ENCODE measurements at places on chromosomes 3 and 15.

DNA sequence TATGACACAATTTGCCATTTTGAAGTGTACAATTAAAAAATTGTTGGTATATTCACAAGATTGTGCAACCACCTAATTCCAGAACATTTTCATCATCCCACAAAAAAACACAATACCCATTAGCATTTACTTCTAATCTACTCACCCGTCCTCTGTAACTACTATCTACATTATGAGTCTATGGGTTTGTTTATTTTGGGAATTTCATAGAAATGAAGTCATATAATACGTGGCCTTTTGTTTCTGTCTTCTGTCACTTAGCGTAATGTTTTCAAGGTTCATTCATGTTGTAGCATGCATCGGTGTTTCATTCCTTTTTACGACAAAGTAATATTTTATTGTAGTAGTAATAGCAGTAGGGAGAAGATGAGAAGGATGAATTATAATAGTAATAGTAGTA, 55.2 kb upstream of the CNTN6 start:
- no peak for DNase-seq

DNA sequence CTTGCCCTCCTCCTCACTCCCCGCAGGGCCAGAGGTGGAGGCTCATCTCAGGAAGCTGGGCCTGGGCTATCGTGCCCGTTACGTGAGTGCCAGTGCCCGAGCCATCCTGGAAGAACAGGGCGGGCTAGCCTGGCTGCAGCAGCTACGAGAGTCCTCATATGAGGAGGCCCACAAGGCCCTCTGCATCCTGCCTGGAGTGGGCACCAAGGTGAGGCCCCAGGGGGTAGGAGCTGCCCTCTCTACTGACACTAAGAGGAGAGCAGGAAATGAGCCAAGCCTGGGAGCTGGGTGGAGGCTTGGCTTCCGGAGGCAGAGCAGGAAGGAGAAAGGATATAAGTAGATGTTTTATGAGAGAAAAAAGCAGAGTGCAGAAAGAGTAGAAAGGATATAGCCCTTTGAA, 4.9 kb downstream of the OGG1 start:
- DNase-seq: no peak

- DNase-seq: no peak
Measured at GRCh38 chr15:27796405-27797320, 302.5 kb downstream of the OCA2 start.

DNA sequence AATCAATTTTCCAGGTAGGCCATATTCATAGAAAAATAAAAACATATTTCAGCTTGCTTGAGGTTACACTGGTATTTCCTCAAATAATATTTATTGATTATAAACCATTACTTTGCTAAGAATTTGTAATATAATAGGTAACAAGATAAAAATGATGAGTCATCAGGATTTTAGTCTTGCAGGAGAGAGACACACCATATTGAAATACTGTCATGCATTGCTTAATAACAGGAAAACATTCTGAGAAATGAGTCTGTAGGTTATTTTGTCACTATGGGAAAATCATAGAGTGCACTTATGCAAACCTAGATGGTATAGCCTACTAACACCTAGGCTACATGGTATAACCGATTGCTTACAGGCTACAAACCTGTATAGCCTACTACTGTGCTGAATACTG, 990.5 kb downstream of the OTOL1 start:
- no peak for DNase-seq

DNA sequence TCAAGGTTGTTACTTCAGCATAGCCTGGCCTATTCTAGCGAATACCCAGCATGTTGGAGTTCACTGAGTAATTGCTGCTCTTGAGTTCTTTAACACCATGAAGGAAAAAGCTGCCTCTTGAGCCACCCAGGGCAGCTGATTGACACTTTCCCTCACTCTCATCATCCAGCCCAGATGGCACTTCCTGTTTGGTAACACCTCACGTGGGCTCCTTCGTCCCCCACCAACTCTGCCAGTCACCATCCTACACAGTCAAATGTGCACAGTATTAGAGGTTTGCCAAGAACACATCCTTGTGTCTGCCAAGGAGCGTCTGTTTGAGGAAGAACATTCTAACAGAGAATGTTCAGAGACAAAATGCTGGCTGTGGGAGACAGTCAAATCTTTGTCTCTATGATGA, 266.3 kb downstream of the RPLP1 start:
- no peak for DNase-seq

DNA sequence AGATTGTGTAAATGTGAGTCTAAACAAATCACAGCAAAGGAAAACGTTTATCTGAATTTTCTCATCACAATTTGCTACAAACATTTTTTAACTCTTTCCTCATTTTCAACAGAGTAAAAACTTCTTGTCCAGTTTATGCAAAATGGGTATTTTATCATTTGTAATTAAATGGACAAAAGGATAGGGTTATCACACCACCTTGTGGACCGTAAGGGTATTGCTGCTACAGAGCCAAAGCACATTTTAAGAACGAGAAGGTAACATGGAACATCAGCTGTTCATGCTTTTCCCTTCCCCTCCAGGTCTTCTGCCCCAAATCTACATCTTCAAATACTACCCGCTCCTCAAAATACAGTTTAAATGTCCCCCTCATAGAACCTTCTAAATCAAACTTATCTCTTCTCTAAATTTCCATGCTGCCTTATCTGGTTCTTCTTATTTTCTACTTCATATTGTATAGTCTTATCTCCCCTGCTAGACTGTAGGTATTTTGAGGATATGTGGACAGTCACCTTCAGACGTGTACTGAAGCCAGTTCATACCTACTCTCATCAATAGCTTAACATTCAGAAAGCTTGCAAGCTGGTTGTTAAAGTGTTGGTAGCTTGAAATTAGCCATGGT, 12.8 kb upstream of the SETMAR start:
- DNase-seq: peak; percentile 6

GRCh38 chr3:183377307-183377959, 51.0 kb downstream of the MCF2L2 start:
- no peak for DNase-seq

DNA sequence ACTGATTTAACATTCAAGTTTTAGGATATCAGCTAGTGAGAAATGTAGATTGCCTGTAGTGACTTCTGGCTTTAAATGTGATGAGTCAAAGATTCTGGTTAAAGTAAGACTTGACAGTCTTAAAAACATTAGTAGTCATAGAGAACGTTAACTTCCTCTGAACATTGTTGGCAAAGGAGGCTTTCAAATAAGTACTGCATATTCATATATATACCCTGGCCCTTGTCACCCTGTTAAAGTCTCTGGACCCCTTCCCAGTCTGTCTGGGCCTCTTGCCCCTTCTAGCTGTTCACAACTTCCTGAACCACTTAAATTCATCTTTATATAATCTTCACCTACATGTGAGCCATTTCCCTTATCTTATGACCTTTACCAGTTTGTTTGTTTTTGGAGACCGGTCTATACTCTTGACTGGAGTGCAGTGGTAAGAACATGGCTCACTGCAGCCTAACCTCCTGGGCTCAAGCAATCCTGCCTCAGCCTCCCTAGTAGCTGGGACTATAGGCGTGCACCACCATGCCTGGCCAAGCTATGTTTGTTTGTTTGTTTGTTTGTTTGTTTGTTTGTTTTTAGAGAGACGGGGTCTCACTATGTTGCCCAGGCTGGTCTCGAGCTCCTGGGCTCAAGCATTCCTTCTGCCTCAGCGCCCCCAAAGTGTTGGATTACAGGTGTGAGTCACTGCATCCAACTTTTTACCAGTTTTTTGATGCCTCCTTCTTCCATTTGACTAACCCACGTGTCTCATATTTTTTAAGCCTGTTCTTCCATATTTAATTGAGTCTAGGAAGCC, 64.4 kb upstream of the CRTC3 start:
- no peak for DNase-seq

- DNase-seq: no peak
Measured at GRCh38 chr15:77702211-77702957, 69.7 kb upstream of the LINGO1 start.

GRCh38 chr15:70152070-70152480, 54.4 kb upstream of the TLE3 start:
- no peak for DNase-seq

DNA sequence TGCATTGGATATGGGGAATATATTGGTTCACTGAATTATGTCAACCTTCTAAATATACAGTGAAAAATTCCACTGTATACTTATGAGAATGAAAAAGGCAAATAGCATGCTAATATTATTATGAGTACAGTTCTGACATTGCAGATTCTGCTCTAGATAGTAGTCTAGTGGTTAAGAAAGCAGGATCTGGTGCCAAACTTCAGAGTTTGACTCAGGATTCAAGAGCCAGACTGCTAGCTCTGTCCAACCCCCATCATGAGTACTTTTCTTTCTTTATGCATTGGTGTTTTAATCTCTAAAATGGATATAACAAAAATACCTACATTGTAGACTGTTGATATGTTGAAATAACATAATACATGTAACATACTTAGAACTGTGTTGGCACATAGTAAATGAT, 57.3 kb upstream of the PLSCR4 start:
- no peak for DNase-seq

GRCh38 chr3:139934613-139935015, 371 bp upstream of the CLSTN2 start:
- no peak for DNase-seq
